ELR (cell line): ENCODE measurements at places on chromosomes 3 and 15.

- no peak for DNase-seq
Measured at GRCh38 chr3:17407576-17407975, 334.9 kb downstream of the TBC1D5 start.

DNA sequence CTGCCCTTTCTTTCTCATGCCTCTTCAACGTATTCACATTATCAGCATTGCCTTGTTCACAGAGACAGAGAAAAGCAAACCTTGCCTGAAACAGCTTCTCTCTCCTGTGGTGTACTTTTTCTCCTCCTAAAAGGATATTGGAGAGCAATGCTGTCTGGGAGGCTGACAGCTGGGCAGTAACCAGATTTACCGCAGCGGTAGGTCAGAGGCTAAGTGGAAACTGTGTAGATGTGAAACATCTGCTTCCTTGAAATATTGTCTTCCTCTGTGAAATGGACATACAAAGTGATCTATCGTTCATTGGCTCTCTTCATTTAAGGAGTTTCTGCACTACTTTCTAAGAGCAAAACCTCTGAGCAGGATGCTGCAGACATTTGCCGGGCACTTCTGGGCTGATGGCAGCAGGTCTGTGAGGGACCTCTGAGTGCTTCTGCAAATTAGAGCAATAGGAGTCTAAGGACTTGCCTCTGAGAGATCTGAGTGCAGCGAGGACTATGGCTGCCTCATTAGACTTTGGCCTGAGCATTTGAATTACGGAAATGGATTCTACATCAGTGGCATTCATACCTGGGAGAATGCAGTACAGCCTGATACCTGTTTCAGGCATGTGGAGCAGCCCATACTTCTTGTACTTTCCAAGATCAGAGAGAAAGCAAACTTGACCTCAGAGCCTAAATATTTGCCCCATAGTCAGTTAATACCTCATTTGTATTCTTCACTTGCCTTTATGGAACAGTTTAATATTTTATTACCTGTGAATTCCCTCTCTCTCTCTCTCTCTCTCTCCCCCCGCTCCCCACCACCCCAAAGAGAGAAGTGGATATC is 260.5 kb upstream of the TPRG1 start:
- no peak for DNase-seq

DNA sequence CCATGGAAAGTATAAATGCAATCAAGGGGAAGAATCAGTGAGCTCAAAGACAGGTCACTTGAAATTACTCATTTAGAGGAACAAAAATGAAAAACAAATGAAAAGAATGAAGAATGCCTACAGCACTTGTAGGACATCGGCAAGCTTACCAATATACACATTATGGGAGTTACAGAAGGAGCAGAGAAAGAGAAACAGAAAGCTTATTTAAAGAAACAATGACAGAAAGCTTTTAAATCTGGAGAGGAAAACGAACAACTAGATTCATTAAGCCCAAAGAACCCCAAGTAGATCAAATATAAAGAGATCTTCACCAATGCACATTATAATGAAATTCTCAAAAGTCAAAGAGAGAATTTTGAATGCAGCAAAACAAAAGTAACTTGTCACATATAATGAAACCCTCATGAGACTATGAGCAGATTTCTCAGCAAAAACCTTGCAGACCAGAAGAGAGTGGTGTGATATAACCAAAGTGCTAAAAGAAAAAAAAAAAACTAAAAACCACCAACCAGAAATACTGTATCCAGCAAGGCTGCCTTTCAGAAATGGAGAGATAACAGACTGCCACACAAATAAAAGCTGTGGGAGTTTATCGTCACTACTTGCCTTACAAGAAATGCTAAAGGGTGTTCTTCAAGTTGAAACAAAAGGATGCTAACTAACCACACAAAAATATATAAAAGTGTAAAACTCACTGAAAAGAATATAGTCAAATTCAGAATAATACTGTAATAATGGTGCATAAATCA is 63.1 kb downstream of the MYH15 start:
- DNase-seq = no peak

DNA sequence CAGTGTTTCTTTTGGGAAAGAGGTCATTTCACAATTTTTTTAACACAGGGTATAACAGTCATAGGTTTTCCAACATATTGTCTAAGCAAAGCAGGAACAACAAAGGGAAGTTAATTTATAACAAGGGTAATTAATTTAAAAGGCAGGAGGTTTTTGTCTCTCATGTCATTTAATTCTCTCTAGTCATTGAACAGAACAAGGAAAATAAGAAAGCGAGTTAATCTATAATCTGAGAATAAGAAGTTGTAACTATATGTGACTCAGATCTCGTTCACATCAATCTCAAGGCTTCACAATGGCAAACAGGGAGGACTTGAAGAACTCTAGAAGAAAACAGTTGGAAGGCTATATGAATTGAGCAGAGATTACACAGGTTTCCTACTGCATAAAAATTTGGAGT is 579.8 kb upstream of the CCDC54 start:
- no peak for DNase-seq

DNA sequence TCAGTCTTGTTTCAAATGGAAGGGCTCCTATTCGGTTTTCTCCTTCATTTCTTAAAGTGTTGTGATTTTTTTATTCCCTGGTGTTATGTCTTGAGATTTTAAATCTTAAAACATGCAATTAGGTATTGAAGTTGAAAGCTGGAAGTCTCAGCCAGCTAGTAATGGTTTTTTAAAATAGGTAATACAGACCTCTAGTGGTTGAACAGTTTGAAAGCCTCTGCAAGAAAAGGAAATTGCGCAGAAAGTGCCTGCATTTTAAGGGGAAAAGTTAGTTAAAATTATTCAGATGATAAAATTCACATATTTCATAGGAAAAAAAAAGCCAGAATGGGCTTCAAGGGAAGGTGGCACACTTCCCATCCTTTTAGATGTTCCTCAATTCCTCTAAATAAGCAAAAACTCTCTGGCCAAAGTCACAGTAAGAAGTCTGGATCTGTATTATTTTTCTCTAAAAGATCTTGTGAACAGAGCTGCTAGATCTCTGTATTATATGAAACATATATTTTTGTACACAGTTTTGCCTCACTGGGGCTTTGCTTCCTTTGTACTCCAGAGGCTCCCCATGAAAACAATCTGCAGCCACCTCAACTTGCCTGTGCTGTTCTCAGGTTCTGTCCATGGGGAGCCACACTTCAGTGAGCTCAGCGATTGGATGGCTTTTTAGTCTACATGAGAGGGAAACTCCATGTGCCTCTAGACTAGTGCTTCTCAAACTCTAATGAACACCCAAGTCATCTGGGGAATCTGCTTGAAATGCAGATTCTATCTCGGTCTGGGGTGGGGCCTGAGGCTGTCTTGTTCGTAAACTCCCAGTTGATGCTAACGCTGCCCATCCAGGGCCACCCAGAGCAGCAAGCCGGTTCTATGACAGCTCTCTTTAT is 21.5 kb downstream of the AGTR1 start:
- DNase-seq = peak; percentile 52

GRCh38 chr15:80769829-80770705 is 9.1 kb upstream of the CEMIP start:
- DNase-seq = no peak

DNA sequence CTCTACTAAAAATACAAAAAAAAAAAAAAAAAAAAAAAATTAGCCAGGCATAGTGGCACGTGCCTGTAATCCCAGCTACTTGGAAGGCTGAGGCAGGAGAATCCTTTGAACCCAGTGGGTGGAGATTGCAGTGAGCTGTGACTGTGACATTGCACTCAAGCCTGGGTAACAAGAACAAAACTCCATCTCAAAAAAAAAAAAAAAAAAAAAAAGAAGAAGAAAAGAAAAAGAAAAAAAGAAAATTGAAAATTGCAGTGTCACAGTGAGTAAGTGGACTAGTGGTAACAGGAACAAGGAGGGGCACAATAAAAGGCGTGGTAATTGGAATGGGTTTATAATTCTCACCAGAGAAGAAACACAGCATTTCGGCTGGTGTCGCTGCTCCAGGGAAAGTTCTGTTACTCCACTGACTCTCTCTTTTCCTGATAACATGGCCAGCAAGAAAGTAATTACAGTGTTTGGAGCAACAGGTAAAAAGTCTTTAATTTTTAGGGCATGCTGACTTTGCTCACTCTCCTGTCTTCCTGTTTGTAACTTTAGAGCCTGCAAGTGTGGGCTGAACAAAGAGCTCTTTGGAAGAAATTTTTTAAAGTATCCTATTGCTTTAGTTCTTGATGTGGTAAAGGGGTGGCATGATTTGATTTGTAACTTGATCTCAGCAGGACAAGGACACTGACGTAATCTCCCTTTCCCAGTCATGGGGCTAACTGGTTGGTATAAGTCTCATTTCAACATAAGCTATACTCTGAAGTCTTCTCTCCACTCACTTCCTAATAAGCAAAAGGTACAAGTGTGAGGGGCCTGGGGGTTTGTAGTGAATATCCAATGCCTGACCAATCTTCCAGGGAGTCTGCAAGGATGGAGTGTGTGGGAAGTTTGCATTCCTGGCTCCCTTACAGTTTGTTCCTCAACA is 22.1 kb upstream of the TRA2B start:
- peak; percentile 30 for DNase-seq

DNA sequence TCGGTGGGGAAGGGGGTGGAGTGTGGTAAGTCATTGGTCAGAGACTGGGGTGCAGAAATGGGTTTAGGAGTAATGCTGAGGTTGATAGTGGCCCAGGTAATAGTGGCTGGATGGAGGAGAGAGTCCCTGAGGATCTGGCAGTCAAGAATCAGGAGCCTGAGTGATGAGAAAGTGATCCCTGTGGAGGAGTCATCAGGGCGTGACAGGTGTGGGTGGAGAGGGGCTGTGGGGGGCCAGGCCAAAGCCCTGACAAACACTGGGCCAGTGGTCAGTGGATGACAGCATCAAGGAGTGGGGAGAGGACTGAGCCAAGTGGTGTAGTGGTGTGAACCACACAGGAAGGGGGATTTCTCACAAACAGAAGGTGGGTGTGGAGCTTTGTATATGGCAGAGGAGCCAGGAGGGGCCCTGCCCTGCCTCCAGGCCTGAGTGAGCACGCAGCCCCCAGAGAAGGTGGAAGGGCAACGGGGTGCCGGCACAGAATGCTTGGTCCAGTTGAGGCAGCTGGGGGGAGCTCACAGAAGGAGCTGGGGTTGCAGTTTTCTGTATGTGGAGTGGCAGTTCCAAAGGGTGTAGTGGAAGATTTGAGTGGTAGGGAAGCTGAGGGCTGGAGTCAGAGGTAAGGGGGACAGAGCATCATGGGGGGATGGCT is 77.1 kb downstream of the SPSB4 start:
- DNase-seq = no peak

GRCh38 chr3:88385090-88385489 is 235.3 kb downstream of the C3orf38 start:
- DNase-seq = no peak

DNA sequence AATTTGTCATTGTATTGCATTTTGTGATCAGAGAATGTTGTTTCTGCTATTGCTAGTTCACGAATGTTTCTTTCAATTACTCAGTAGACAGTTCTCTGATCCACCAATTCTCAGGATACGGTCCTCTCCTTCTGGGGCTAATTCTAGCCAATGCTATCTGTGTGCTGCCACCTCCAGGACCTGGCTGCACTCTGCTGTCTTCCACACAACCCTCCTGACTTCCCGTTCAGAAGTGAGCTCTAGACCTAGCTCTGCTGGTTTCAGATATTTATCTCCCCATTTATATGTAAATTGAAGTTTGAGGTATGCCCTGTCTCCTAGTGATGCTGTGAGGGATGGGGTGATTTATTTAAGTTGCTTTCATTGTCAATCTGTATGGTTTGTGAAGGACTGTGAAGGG is 21.7 kb upstream of the UBL7 start:
- DNase-seq = peak; percentile 17

- peak; percentile 92 for DNase-seq
Measured at GRCh38 chr3:105957722-105958121, 88.9 kb upstream of the CBLB start.
